ENCODE measurements at places on chromosomes 12 and 14.
A peak's percentile ranks its signal among the peaks of the same experiment; 100 is the strongest.

DNA sequence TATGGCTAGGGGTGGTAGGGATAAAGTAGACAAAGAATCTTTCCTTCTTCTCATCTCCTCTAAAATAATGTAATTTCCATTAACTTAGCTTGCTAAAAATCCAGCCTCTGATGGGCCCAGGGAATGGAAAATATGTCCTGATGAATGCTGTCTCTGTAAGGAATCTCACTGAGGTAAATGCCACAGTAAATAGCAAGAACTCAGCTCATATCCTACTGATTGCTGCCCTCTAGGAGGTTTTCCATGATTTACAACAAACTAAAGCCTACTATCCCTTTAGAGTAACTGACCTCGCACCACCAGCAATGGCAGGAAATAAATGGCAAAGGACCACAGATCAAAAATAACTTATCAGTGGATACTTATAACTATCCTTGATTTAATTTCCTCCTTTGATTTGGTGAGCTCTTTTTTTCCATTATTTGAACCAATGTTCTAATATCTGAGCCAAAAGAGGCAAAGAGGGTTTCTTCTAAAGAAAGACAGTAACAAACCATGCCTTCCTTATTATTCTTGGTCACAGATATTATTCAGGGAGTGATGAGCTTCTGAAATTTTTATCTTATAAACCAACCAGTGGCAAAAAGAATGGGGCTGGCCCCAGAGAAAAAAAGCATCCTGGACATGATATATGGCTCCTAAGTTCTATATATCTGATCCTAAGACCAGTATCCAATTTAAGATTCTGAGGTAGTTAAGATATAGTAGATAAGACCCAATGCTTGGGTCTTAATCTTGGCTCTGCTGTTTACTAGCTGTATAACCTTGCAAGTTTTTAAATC, 43.8 kb downstream of the SENP1 start:
- DNase-seq: no peak

DNA sequence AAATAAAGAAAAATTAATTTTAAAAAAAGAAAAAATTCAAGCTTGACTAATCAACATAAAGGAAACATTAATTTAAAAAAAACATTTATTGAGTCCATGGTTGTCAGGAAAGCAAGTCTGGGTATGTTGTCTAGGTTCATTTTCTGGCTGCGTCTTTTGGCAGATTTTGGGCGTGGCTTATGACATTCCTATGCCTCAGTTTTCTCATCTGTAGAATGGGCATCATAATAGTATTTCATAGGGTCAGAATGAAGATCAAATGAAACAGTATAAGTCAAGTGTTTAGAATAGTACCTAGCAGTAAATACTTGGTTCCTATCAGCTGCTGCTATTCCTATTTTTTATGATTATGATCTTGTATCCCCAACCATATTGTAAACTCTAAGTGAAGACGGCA, 40.5 kb downstream of the MYO1H start:
- no peak for DNase-seq

GRCh38 chr14:102891556-102891955, 30.9 kb upstream of the AMN start:
- peak; percentile 33 for DNase-seq

DNA sequence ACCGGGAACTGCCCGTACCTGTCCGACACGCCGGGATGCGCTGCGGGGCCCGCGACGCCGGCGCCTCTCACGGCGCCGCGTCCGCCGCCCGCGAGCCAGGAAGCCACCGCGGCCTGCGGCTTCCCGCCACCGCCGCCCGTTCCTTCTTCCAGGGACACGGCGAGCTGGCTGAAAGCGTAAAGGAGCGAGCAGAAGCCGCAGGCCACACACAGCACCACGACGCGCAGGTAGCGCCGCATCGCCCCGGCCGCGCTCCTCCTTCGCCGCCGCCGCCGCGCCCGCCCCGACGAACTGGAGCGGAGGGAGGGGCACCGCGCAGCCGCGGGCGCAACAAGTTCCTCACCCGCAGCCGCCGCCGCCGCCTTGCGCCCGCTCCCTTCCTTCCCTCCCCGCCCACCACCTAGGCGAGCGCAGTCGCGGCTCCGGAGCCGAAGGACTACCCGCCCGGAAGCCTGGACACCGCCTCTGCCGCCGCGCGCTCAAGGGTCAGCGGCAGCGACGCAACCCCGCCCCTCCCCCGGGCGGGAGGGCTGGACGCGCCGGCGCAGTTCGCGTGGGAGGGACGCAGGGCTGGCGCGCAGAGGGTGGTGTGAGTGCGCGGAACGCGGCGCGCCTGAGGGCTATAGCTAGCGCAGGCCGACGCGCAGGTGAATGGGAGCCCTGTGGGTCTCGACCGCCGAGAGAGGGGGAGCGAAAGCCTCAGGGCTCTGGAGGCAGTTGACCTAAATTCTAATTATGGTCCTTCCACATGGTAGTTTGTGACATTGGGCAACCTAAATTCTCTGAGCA, at the start of gene GXYLT1:
TSS of gene GXYLT1 (minus strand) at position 467 of the 789 bp plus-strand sequence. CDS start at position 239, 228 bp downstream.
- peak; percentile 94 for DNase-seq

GRCh38 chr14:24513009-24513408, 4.9 kb upstream of the CMA1 start:
- DNase-seq: no peak

DNA sequence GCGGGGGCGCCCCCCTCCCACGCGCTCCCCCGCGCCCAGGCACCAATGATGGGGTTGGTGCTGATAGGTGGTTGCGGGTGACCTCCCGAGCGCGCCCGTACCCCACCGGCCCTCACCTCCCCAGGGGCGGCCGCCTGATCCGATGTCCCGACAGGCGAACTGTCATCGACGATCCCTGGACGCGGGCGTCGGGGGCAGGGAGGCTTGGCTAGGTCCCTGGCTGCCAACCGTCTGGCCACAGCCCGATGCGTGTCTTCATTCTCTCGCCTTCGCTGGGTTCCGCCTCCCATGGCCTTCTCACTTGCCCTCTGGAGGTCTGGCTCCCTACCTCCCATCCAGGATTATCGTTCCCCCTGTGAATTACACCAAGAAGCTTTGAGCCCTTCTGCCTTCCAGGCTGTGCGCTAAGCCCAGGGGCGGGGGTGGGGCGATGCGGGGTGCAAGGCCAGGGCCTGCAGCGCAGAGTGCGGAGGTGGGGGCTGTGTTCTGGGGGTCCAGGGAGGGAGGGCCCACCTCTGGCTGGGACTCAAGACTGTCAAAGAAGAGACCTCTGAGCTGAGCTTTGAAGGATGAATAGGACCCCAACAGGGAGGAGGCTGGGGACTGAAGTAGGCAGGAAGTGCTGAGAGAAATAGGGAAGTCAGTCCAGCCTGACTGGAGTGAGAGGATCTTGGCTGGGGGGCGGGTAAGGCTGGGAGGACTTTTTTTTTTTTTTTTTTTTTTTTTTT, 7.7 kb upstream of the RACGAP1 start:
- no peak for DNase-seq

- no peak for DNase-seq
Measured at GRCh38 chr12:130555628-130556485, 160.2 kb downstream of the RIMBP2 start.

GRCh38 chr12:57621497-57622292, 10.5 kb downstream of the ARHGEF25 start:
- peak; percentile 28 for DNase-seq

DNA sequence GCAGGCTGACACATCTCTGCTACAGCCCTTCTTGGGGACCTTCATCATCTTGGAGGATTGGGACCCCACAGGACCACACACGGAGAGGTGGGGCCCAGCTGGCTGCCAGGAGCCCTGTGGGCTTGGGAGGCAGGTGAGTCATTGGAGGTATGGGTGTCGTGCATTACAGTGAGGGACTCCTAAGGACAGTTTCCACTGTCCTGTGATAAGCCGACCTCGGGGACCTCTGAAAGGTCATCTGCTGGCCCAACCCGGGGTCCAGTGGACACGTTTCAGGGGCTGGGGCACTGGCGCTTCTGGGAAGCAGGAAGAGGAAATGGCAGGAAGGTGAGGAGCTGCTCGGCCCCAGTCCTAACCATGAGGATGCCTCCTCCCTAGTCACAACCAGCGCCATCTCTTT, 238.0 kb downstream of the BCL11B start:
- no peak for DNase-seq

GRCh38 chr14:20683891-20684661, at the start of gene RNASE4:
RNASE4 (plus strand) TSS chr14:20684560; CDS start chr14:20699372, 14,812 bp downstream.
- DNase-seq: peak; percentile 94

DNA sequence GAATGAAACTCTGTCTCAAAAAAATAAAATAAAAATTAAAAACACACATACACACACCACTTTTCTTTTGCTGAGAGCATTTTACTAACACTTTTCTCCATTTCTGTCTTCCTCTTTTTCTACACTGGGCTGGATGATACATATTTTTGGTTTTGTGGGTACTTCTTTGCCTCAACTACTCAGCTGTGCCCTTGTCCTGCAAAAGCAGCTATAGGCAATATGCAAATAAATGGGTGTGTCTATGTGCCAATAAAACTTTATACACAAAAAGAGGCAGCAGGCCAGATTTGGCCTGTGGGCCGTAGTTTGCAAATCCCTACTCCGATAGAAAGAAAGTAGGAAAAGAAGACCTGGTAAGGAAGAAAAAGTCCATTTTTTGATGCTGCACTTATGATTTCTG, 6.5 kb downstream of the CLMN start:
- DNase-seq: no peak

GRCh38 chr12:57111031-57111734, at the start of gene STAT6:
STAT6 (minus strand) TSS chr12:57111362; CDS start chr12:57108278, 3,084 bp downstream.
- peak; percentile 89 for DNase-seq

DNA sequence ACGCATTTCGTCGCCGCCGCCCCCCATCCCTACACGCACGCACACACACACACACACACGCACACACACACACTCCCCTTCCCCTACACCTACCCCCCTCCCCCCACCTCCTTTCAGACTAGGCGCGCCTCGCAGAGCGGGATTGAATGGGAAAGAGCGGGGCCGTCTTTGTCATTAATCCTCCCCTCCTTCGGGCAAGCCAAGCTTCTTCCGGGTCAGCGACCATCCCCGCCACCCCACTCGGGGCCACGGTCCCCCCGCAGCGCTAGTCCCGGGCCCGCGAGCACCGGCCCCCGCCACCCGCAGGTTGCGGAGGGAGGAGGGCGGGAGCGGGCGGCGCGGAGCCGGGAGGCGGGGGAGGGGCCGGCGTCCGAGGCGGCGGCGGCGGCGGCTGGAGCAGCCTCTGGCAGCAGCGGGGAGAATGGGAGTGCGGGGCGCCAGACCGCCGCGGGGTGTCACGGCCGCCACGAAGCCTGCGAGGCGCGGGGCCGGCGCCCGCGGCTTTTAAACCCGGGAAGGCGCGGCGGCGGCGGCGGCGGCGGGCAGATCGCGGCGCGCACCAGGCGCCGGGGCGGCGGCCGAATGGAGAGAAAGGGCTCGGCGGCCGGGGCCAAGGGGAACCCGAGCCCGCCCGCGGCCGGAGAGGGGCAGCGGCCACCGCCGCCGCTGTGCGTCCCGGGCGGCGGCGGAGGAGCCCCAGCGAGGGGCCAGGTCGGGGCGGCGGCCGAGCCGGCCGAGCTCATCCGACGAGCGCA, at the start of gene TTC9:
TSS of gene TTC9 (plus strand) at position 369 of the 755 bp plus-strand sequence. CDS start at position 583, 214 bp downstream.
- DNase-seq: no peak

DNA sequence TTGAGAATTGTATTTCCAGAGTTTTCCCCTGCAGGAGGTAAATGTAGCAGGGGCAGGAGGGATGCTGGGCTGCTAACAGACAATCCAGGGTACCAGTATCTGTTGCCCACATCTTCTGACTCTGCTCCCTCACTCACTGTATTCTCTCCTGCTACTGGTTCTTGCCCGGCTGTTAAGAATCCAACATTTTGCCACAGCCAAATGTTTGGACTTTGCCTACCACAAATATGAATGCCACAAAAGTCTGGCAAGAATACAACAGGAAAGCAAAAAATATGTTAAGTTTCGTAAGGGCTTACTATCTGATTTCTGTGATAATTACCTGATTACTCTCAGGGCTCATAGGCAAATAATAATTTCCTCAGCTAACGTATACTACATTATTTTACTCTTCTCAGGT, 160.0 kb downstream of the BCAT1 start:
- DNase-seq: no peak

GRCh38 chr12:111034886-111035577, 114.7 kb upstream of the MYL2 start:
- no peak for DNase-seq

GRCh38 chr14:52010173-52010693, 20.9 kb downstream of the RTRAF start:
- no peak for DNase-seq

GRCh38 chr12:58967561-58967960, 47.3 kb upstream of the LRIG3 start:
- peak; percentile 58 for DNase-seq

GRCh38 chr14:61547186-61548069, 147.9 kb upstream of the HIF1A start:
- DNase-seq: peak; percentile 83

DNA sequence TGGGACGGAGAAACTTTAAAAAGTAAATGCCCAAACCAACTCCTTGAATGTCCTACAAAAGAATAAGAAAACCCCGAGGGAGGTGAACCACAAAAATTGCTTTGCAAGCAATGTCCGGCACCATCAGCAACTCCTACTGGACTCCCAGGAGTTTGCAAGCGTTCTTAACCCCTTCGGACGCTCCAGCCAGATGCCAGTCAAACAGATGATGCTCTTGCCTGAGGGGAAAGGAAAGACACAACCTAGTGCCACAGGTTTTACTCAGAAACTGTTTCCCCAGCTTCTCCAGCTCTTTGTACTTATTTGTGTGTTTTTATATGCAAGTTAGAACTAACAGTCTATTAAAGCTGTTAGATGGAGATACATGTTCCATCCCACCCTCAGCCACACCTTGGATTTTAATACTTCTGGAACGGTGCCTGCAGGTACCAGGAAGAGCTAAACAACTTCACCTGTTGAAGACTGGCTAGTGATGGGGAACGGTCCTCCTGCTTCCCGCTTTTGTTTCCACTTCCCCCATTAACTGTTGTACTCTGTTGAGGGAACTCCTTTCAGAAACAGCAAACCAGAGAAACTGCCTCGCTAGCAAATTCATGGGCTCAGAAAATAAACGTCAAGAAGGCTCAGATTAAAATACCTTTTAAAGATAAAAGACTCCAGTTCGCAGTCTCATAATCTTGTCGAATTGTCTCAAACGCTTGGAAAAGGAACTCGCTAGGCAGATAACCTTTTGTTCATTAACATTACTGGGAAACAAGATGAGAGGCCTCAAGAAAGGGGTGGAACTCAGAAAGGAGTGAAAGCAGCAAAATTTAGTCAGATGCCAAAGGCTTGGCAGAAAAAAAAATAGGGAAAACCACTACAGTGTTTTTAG, 1.1 kb upstream of the FERMT2 start:
- peak; percentile 83 for DNase-seq

GRCh38 chr12:124109760-124110159, 136.7 kb downstream of the ZNF664 start:
- peak; percentile 16 for DNase-seq

- DNase-seq: no peak
Measured at GRCh38 chr12:53234271-53234914, 2.4 kb upstream of the RARG start.

- no peak for DNase-seq
Measured at GRCh38 chr12:114688256-114688845, 4.4 kb upstream of the TBX3 start.

- DNase-seq: peak; percentile 57
Measured at GRCh38 chr12:102765736-102766135, 151.3 kb downstream of the PAH start.

- DNase-seq: peak; percentile 70
Measured at GRCh38 chr14:58747181-58747580, 109.4 kb downstream of the DACT1 start.

- DNase-seq: peak; percentile 76
Measured at GRCh38 chr12:50074936-50075807, 10.0 kb upstream of the SMARCD1 start.
